Breast epithelium (tissue), 4 donors: ENCODE measurements at places on chromosomes 4 and X.

DNA sequence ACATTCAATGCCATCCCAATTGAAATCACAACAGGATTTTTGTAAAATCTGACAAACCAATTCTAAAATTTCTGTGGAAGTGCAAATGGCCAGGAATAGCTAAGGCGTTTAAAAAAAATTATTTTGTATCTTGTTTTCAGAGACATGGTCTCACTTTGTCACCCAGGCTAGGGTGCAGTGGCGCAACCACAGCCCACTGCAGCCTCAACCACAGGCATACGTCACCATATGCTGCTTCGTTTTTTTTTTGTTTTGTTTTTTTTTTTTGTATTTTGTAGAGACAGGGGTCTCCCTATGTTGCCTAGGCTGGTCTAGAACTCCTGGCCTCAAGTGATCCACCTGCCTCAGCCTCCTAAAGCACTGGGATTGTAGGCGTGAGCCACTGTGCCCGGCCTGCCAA is 24.5 kb downstream of the ZNF41 start:
- DNase-seq, result no peak

- no peak for DNase-seq
These were observed 478.4 kb upstream of the FAM241A start for GRCh38 chr4:111666826-111667360.

DNA sequence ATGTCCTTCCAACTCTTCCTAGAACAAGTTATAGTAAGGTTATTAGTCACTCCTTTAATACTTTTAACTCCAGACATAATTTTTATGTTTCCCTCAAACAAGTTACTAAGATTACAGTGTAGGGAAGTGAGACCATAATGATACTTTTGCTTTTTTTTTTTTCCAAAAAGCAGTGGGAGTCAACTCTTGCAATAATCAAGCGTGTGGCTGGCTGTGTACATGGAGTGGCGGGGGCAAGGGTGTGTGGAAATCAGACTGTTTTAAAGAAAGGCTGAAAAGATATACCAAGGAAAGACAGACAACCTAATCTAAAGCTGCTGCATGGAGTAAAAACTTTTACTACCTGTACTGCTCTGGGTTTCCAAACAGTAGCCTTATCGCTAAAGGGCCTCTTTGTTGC is 4.1 kb downstream of the NOA1 start:
- DNase-seq, result no peak

GRCh38 chr4:52358366-52358765 is 300.7 kb downstream of the USP46 start:
- DNase-seq, result no peak

DNA sequence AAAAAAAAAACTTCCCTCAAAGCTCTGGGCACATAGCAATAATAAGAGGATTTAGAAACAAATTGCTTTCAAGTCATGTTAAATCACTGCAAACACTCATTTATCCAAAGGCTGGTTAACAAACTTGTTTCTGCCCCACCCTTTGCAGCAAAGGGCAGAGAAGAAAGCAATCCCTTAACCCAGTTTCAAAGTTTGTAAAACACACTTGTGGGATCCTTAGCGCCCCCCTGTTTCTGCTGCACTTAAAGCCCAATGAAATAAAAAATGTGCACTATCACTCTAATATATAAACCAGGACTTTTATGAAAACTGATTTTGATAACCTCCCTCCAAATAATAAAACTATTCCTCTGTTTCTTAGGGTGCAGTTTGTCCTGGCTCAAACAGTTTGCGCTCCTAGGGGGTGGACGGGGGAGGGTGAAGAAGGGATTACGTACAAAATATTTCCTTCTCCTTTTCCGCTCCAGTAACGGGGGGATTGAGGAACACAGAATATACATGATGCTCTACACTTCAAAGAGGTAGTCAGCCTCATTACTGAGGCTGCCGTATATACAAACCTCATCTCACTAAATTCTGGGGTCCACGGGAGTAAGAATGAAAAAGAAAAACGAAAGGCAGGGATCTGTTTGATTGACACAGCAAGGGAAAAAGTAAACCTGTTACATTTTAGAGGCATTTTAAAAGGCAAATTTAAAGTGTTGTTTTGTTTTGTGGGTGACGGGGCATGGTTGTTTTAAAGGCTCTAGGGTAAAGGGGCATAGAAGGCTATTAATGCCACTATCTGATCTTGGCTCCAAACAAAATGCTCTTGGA is 3.1 kb upstream of the PCDH10 start:
- DNase-seq, result no peak

DNA sequence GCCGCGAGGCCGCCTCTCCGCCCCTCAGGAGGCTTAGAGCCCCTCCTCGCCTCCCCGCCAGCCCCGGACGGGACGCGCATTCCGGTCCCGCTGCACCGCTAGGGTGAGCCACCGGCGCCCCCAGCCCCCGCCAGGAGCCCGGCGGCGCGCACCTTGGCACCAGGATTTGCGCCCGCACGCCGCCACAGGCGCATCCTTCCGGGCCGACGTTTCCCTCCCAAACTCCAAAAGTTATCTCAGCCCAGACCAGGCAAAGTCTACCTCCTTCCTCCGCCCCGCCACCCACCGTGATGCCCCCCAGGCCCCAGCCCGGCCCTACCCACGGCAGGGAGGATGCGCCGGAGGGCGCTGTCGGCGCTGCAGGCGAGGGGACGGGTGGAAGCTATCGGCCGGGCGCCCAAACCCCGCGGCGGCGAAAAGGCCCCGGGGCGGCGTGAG is 538 bp downstream of the SCML2 start:
- DNase-seq, result no peak

- DNase-seq, result no peak
These were observed 14.6 kb upstream of the DCAF8L2 start for GRCh38 chrX:27575565-27575964.

GRCh38 chr4:158189422-158189821 is 16.6 kb upstream of the GASK1B start:
- DNase-seq, result no peak

DNA sequence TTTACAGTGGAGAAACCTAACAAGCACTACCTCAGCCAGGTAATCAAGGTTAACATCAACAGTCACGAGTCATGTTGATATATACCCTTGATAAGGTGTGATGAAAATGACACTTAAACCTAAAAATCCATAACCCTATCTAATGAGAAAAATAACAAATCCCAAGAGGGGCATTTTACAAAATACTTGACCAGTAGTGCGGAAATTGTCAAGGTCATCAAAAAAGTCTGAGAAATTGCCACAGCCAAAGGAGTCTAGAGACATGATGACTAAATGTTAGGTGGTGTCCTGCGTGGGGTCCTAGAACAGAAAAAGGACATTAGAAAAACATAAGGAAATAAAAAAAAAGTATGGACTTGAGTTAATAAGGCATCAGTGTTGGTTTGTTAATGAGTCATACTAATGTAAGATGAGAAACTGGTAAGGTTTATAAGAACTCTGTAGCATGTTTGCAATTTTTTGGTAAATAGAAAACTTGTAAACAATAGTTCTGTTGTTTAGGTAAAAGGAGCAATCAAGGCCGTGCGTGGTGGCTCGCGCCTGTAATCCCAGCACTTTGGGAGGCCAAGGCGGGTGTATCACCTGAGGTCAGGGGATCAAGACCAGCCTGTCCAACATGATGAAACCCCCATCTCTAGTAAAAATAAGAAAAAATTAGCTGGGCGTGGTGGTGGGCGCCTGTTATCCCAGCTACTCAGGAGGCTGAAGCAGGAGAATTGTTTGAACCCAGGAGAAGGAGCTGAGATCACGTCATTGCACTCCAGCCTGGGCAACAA is 2.9 kb downstream of the RPL36A start:
- no peak for DNase-seq

DNA sequence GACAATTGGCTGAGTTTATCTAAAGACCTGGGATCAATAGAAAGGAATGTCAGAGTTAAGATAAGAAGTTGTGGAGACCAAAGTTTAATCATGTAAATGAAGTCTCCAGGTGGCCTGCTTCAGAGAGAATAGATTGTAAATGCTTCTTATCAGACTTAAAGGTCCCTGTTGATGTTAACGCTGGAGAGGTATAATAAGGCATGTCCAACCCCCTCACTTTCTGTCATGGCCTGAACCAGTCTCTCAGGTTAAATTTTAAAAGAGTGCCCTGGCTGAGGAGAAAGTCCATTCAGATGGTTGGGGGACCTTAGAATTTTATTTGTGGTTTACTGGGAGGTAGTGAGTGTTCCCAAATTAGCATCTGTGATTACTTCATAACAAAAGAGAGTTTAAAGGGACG is 86.7 kb downstream of the AKAP4 start:
- DNase-seq, result no peak

- no peak for DNase-seq
These were observed 106.6 kb upstream of the WDR44 start for GRCh38 chrX:118239178-118239870.

- DNase-seq, result no peak
These were observed 42.6 kb downstream of the GASK1B start for GRCh38 chr4:158130204-158130603.

DNA sequence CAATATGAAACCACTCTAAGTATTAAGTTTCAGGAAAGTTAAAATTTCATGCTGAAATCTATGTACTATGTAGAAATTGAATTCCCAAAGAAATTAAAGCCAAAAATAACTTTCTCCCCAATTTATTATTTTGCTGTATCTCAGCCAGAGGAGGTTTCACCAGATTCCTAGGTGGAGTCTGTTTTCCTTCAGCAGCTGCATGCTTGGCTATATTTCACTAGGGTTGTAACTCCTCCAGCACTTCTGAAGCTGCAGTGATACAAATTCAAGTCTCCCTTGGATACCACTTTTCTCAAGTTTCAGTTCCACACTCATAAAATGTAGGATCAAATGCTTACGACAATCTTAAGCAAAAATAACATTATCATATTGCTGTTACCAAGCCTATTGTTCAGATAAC is 41.2 kb upstream of the ZC4H2 start:
- no peak for DNase-seq

DNA sequence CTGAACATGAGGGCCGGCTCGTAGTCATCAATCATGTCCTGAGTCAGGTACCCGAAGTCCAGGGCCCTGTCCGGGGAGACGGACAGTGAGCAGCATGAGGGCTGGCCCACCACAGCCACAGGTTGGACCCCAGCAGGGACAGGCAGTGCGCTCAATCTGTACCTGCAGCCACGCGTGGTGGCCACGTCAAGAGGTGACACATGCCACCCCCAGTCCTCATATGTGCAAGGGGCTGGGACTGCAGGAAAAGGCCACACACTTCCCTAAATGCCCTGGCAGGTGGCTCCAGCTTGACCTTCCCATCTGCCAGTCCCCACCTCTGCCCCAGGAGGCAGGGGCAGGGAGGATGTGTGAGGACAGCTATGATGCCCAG is 73.8 kb upstream of the MXD4 start:
- DNase-seq, result no peak

GRCh38 chr4:41949531-41949930 is 14.3 kb downstream of the TMEM33 start:
- DNase-seq, result no peak

DNA sequence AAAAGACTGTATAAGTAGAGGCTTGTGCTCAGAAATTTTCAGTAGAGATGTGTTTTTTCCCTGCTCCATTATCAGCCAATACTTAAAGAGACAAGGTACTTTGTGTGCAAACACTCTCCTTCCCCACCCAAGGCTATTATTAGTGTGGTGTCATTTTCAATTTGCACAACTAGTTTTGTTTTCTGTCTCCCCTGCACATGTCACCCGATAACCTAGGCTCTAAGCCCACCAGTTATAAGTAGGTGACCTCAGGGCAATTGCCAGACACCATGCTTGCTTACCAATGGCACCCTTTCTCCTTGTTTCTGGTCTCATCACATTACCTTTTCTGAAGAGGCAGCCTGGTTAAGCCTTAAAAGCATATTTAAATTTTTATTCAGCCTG is 8.0 kb upstream of the GUCY1A1 start:
- DNase-seq, result no peak

GRCh38 chr4:113278324-113278934 is 229.0 kb downstream of the ANK2 start:
- DNase-seq, result no peak

DNA sequence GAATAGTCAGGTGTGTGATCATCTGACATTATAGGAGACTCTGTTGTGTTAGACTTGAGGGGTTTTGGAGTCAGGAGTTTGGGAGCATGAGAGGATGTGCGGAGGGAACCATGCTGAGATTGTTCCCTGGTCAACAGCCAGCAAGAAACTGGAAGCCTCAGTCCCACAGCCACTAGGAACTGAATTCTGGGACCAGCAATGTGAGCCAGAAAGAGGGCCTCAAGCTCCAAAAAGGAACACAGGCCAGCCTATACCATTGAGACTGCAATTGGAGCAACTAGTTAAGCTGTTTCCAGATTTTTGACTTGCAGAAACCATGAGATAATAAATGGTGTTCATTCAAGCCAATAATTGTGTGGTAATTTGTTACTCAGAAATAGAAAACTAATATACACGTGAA is 8.7 kb upstream of the ADH1B start:
- no peak for DNase-seq

GRCh38 chr4:74418063-74418670 is 26.8 kb upstream of the AREG start:
- DNase-seq, result no peak

- DNase-seq, result no peak
These were observed 43.7 kb downstream of the SAT1 start for GRCh38 chrX:23826653-23827052.

GRCh38 chr4:6556263-6556662 is 18.7 kb upstream of the MAN2B2 start:
- no peak for DNase-seq

DNA sequence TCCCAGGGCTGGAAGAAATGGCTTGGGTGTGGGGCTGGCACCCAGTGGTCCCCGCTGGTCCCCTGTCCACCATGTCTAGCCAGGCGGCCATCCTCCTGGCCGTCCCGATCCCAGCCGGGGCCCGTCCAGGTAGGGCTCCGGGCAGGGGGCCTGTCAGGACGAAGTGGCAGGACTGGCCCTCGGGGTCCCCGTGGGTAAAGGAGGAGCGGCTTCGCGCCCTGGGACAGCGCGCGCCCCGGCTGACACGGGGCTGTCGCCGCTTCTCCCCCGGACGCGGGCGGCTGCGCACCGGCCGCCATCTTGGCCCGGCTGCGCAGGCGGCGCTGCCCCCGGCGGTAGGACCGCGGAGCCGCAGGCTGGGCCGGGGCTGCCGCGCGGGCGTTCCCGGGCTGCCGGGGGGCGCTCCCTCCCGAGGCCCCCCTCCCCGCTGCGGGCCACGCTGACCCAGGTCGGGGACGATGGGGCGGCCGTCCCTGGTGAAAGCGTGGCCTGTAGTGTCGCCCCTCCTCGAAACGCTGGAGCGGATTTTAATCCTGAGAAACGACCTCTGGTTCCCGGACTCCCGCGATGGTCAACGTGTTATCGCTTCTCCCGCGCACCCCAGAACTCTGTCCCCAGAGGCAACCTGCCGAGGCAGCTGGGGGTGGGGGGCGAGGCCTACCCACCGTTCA is 60.4 kb upstream of the BCOR start:
- DNase-seq, result no peak

DNA sequence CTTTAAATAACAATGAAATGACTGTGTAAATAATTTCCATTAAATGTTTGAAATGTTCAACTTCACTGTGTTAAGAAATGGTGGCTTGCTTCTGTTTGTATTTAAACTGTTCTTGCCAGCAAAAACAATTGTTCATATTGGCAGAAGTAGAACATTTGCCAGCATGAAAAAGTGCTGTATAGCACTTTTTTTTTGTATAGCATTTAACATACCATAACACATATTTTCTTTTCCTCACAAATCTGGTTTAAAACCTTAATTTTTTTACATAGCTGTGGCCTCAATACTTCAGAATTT is 94.1 kb downstream of the COX18 start:
- DNase-seq, result no peak
